CD8-positive, alpha-beta memory T cell (primary cell): ENCODE measurements at places on chromosomes 2 and 18.
A peak's percentile ranks its signal among the peaks of the same experiment; 100 is the strongest.

DNA sequence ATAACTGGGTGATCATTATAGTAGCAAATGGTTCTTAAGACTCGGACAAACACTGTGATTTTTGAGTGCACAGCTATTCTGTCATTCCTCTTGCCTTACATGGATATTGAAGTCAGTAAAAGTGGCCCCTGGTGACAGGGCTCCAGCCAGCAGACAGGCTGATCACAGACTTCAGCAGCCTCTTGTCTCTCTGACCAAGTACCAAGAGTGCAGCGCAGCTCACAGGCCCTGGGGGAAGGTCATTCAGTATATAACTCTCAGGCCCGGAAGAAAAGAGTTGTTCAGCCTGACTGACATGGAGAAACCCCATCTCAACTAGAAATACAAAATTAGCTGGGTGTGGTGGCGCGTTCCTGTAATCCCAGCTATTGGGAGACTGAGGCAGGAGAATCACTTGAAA lies 202.6 kb downstream of the HRH4 start:
- H3K4me1 ChIP-seq, result peaks cover 16% of the 10 kb centered on the region
- no peak overlapping the region for H3K27ac ChIP-seq
- H3K4me3 ChIP-seq, result no peak overlapping the region
- H3K27me3 ChIP-seq, result no peaks in the 10 kb centered on the region

DNA sequence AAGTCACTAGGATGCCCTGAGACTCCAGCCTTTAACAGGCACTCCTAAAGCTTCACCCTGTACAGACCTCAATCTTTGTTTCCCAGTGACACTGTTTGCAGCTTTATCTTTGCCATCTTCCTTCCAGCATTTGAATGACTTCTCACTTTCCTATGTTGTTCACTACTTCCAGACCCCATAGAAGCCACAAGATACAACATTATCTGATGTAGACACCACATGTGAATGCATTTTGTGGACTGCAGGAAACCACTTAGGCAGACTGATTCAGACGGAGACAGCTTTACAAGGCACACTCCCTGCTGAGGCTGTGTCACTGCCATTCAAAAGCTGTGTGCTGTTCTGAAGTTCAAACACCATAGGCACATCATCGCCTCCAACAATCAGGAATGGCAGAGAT lies 67.3 kb upstream of the SPATS2L start:
- no peaks in the 10 kb centered on the region for H3K4me1 ChIP-seq
- H3K27me3 ChIP-seq, result no peaks in the 10 kb centered on the region
- no peak overlapping the region for H3K4me3 ChIP-seq

- no peak for DNase-seq
- no peaks in the 10 kb centered on the region for H3K4me1 ChIP-seq
- no peak overlapping the region for H3K27ac ChIP-seq
- H3K27me3 ChIP-seq, result no peaks in the 10 kb centered on the region
Observed at GRCh38 chr2:41194230-41194629, 742.3 kb upstream of the SLC8A1 start.

- no peaks in the 10 kb centered on the region for H3K27me3 ChIP-seq
- H3K4me1 ChIP-seq, result peaks cover 9% of the 10 kb centered on the region
- H3K36me3 ChIP-seq, result no peaks in the 10 kb centered on the region
- H3K27ac ChIP-seq, result no peak overlapping the region
- H3K4me3 ChIP-seq, result no peak overlapping the region
Observed at GRCh38 chr2:46634905-46635304, 155.5 kb downstream of the TMEM247 start.

DNA sequence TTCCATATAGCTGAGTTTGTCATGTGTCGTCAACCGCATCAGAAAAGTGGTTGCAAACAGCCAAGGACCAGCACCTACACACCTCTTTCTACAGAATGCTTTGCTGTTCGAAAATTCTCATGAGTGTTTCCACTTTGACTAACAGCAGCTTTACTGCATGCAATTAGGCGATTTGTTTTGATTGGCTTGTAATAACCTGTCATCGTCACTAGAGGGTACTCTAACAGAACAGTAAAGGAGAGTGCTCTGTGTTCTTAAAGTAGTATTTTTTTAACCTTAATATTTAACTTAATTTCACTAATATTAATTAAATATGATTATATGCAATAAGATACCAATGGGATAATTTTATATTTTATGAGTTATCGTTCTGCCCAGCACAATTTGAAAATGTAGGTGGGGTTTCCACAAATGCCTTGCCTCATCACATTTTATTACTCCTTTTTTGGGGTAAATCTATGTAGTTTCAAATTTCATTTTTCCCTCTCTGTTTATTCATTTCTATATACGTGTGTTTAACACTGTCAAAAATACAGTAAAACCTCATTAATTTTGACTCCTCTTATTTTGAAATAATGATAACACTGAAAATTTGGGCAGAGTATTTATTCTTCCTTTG lies 502.2 kb downstream of the NRXN1 start:
- H3K27ac ChIP-seq, result no peak overlapping the region
- no peak overlapping the region for H3K4me3 ChIP-seq
- no peaks in the 10 kb centered on the region for H3K27me3 ChIP-seq
- no peaks in the 10 kb centered on the region for H3K36me3 ChIP-seq
- H3K4me1 ChIP-seq, result no peaks in the 10 kb centered on the region

DNA sequence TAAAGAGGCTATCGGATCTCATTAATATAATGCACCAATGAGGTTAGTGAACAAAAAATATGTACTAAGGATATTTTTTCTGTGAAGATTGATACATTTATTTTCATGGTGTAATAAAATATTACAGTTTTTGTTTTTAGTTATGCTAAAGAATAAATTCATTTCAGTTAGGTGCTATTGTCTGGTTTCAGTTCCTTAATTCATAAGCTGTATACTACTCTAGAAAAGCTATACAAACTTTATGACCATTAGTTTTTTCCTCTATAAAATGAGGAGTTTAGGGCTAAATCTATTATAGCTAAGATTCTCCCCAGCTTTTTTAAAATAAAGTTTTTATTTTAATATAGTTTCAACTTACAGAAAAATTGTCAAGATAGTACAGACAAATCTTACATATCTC lies 1311.7 kb upstream of the NXPH2 start:
- no peaks in the 10 kb centered on the region for H3K4me1 ChIP-seq
- H3K27me3 ChIP-seq, result no peaks in the 10 kb centered on the region

GRCh38 chr2:48929571-48930301 lies 174.2 kb upstream of the LHCGR start:
- H3K4me1 ChIP-seq, result no peaks in the 10 kb centered on the region
- H3K27me3 ChIP-seq, result no peaks in the 10 kb centered on the region
- H3K36me3 ChIP-seq, result no peaks in the 10 kb centered on the region
- H3K27ac ChIP-seq, result no peak overlapping the region
- no peak overlapping the region for H3K4me3 ChIP-seq
- DNase-seq, result no peak

DNA sequence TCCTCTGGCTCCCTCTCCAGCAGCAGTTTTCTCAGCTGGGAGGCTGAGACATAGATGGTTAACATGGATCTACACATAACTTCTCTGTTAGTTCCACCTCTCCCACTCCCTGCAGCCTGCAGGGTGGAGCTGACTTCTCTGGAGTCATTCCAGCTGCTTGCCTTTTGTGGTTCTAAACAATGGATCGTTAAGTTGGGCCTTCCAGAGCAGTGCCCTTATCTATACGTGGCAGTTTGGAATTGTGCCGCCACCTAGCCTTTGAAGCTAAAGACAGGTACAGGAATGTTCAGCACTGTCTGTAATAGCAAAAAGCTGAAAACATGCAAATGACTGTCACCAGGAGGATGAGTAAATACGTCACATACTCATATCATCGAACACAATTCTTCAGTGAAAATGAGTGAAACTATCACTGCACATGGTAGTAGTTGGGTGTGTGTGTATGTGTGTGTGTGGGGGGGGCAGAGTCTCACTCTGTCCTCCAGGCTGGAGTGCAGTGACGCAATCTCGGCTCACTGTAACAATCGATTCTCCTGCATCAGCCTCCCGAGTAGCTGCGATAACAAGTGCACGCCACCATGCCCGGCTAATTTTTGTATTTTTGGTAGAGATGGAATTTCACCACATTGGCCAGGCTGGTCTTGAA lies 50.3 kb downstream of the SH2D6 start:
- no peak overlapping the region for H3K4me3 ChIP-seq
- H3K36me3 ChIP-seq, result no peaks in the 10 kb centered on the region
- H3K4me1 ChIP-seq, result no peaks in the 10 kb centered on the region
- no peaks in the 10 kb centered on the region for H3K27me3 ChIP-seq
- H3K27ac ChIP-seq, result no peak overlapping the region

DNA sequence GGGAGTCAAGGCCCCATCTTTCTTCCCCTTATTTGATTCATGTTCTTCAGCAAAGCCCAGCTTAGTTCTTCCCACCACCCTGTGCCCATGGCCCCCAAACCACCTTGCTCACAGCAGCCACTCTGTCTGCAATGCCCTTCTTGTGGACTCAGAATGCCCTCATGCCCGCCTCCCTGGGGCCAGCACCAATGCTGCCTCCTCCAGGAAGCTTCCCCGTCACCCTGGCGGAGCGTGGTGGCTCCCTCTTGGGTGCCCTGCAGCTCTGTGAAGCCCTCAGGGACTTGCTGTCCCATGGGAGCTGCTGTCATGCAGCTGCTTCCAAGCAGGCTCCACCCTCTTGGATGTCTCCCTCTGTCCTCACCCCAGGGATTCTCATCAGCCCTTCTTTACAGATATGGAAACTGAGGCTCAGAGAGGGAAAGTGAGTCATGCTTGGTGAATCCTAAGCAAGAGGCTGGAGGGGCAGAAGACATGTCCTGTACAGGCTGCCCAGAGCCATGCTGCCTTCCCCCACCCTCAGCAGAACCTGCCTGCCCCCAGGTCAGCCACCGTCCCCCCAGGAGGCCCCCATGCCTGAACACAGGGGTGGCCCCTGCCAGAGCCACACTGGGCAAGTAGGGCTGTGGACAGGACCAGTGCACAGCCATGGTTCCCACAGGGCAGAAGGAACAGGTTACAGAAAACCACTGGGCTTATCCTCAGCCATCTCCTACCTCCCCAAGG lies 11.8 kb upstream of the DUSP2 start:
- peak overlapping the region; percentile 58 for H3K27ac ChIP-seq
- peak overlapping the region; percentile 51 for H3K4me3 ChIP-seq
- H3K27me3 ChIP-seq, result no peaks in the 10 kb centered on the region
- peaks cover 60% of the 10 kb centered on the region for H3K4me1 ChIP-seq

DNA sequence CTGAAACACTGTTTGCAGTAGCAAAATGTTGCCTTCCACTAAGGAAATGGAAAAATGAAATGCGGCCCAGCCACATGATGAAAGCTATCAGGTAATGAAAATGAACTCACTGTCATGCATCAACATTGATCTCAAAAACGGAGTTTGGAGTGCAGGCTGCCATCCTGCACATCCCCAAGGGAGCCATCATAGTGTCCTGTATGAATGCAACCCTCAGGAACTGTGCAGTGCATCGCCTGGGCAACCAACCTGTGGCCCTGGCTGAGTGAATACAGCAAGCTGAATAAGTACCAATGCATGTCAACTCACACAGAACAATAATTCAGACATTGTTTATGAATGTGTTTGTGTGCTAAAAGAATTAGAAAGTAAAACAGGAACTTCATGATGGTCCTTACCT lies 23.1 kb upstream of the TXNDC2 start:
- no peak for DNase-seq
- no peaks in the 10 kb centered on the region for H3K27me3 ChIP-seq
- no peaks in the 10 kb centered on the region for H3K4me1 ChIP-seq
- H3K27ac ChIP-seq, result no peak overlapping the region
- H3K4me3 ChIP-seq, result no peak overlapping the region
- H3K36me3 ChIP-seq, result no peaks in the 10 kb centered on the region

GRCh38 chr18:23056315-23056714 lies 79.0 kb upstream of the CABLES1 start:
- no peaks in the 10 kb centered on the region for H3K4me1 ChIP-seq
- H3K4me3 ChIP-seq, result no peak overlapping the region
- no peak for DNase-seq

- H3K36me3 ChIP-seq, result no peaks in the 10 kb centered on the region
- DNase-seq, result no peak
- no peaks in the 10 kb centered on the region for H3K4me1 ChIP-seq
Observed at GRCh38 chr2:6310256-6311215, 555.2 kb downstream of the CMPK2 start.

- no peak for DNase-seq
- H3K4me1 ChIP-seq, result no peaks in the 10 kb centered on the region
- H3K27me3 ChIP-seq, result no peaks in the 10 kb centered on the region
- H3K27ac ChIP-seq, result no peak overlapping the region
- H3K4me3 ChIP-seq, result no peak overlapping the region
Observed at GRCh38 chr2:7840651-7841380, 841.0 kb upstream of the ID2 start.

DNA sequence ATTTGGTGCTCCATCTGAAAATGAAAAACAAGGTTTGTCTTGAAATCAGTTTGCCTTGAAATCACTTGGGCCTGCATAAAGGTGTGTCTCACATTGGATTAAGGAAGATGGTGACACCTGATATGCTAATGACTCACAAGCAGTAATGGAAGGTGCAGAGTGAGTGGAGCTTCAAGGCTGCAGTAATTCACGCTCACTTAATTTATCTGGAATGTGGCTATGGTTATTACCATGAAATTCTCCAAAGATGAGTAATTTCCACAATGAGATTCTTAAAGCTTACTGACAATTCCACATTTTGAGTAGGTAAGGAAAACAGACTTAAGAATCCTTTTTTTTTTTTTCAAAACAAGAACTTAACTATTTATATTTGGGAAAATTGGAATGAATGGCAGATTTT lies 156.8 kb downstream of the PAX3 start:
- no peaks in the 10 kb centered on the region for H3K4me1 ChIP-seq
- H3K27me3 ChIP-seq, result no peaks in the 10 kb centered on the region
- H3K27ac ChIP-seq, result no peak overlapping the region
- no peak overlapping the region for H3K4me3 ChIP-seq
- H3K36me3 ChIP-seq, result no peaks in the 10 kb centered on the region
- DNase-seq, result no peak

GRCh38 chr2:7845332-7845731 lies 836.5 kb upstream of the ID2 start:
- H3K4me1 ChIP-seq, result no peaks in the 10 kb centered on the region
- no peak overlapping the region for H3K27ac ChIP-seq
- no peak overlapping the region for H3K4me3 ChIP-seq
- no peaks in the 10 kb centered on the region for H3K27me3 ChIP-seq

- H3K36me3 ChIP-seq, result no peaks in the 10 kb centered on the region
- H3K27ac ChIP-seq, result no peak overlapping the region
- no peaks in the 10 kb centered on the region for H3K27me3 ChIP-seq
- no peaks in the 10 kb centered on the region for H3K4me1 ChIP-seq
Observed at GRCh38 chr2:24594283-24594682, 103.2 kb downstream of the NCOA1 start.

DNA sequence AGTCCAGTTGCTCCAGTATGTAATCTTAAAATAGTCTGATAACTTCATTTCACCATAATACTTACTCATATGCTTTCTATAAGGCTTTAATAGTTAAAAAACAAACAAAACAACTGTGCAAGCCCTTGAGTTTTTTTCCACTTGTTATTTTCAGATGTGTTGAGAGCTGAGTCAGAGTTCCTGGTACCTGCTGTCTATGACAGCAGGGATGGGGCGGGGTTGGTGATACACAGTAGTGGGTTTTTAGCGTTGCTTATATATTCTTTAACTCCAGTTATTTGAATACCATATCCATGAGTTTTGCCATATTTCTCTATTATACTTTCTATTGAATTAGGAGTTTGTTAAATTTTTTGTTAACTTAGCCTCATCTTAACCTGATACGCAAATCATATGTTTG lies 5.0 kb downstream of the NAPG start:
- no peak overlapping the region for H3K27ac ChIP-seq
- H3K27me3 ChIP-seq, result no peaks in the 10 kb centered on the region
- no peaks in the 10 kb centered on the region for H3K36me3 ChIP-seq
- H3K4me3 ChIP-seq, result no peak overlapping the region
- DNase-seq, result no peak
